ENCODE measurements at places on chromosomes 16 and 17. TPM values are rescaled to one million over a fixed set of nuclear protein-coding genes. Genes with fewer than 3 reads are reported as not detected.

The SPNS2 gene
- 16.2 TPM for total RNA-seq

The CD300LG gene
- 5.1 TPM for total RNA-seq

The TSPAN10 gene
- total RNA-seq, result 0.14 TPM

The FOXF1 gene
- total RNA-seq, result 4.3 TPM

The ATP1B2 gene
- 2.6 TPM for total RNA-seq

The EXOC3L1 gene
- 3.1 TPM for total RNA-seq

The SNF8 gene
- 71.3 TPM for total RNA-seq

The SYNGR3 gene
- 0.83 TPM for total RNA-seq

The IRX3 gene
- 4.4 TPM for total RNA-seq

The IL21R gene
- 0.24 TPM for total RNA-seq

The NPIPA1 gene
- total RNA-seq, result 99.3 TPM

The KRTAP2-2 gene
- total RNA-seq, result not detected

The LRRC37A gene
- 5.4 TPM for total RNA-seq

The TNFRSF12A gene
- total RNA-seq, result 156 TPM

The CCL7 gene
- 0.52 TPM for total RNA-seq

DNA sequence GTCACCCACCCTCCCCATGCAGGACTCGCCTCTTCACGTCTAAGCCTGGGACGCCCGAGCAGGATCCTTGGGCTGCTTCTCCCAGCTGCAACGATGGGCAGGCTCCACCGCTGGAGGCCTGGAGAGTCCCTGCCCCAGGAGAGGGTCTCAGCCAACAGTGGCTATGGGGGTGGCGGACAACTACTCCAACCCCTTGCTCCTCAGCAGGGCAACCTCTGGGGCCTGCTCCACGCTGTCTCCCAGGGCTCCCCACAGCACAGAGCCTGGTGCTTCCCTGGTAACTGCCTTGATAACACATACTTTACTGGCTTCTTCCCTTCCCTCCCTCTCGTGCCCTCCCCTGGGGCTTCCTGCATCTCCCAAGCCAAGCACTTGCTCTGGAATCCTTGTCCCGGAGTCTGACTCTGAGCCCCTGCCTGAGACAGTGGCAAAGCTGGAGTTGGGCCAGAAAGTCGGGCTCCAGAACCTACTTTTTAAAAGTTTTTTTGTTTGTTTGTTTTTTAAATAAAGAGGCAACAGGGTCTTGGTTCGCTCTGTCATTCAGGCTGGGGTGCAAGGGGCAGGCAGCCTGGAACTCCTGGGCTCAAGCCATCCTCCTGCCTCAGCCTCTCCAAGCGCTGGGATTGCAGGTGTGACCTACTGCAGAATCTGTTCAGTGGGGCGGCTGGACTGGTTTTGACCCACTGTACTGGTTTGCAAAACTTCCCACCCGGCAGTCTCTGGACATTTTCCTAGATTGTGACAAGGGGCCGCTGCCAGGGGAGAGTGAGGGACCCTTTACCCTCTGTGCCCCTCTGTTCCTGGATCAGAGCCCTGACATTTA is 99.4 kb downstream of the TNFRSF13B start:
- DNase-seq, result peak; percentile 59

- DNase-seq, result no peak
These were observed 305.4 kb downstream of the FOXL1 start for GRCh38 chr16:86883583-86884389.

- no peak for DNase-seq
These were observed 81.8 kb downstream of the NT5M start for GRCh38 chr17:17384961-17385360.

DNA sequence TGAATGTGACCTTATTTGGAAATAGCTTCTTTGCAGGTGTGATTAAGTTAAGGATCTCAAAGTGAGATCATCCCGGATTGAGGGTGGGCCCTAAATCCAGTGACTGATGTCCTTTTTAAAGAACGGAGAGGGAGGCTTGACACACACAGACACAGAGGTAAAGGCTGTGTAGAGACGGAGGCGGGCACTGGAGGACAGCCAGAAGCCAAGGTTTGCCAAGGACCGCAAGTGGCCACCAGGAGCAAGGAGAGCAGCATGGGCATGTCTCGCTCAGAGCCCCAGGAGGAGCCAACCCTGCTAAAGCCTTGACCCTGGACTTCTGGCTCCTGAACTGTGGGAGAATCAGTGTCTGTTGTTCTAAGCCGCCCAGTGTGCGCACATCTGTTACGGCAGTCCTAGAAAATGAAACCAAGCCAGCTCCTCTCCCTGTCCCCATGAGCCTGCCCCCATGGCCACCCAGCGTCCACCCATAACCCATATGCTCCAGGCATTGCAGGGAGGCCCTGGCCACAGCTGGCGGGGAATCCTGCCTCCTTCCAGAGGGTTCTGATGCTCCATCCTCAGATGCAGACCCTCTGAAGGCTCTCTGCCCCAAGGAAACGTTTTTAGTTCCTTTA is 15.2 kb downstream of the CNGB1 start:
- no peak for DNase-seq

- DNase-seq, result no peak
These were observed 12.7 kb upstream of the AMFR start for GRCh38 chr16:56438038-56438437.

- peak; percentile 15 for DNase-seq
These were observed 19.2 kb upstream of the LITAF start for GRCh38 chr16:11605891-11606290.

DNA sequence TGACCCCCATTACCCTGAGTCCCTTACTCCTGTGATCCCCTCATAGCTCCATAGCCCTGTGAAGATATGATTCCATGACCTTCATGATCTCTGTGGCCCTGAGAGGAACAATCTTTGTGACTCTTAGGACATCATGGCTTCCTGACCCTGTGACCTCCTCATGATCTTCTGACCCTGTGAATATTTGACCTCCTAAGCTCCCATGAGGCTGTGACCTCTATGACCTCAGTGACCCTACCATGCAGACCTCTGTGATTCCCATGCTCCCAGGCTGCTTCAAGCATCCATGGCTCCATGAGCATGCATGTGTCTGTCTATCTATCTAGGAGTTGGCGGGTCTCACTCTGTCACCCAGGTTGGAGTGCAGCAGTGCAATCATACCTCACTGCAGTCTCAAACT is 12.1 kb downstream of the RIPOR1 start:
- no peak for DNase-seq

GRCh38 chr17:13311306-13311705 is 290.4 kb downstream of the HS3ST3A1 start:
- no peak for DNase-seq

DNA sequence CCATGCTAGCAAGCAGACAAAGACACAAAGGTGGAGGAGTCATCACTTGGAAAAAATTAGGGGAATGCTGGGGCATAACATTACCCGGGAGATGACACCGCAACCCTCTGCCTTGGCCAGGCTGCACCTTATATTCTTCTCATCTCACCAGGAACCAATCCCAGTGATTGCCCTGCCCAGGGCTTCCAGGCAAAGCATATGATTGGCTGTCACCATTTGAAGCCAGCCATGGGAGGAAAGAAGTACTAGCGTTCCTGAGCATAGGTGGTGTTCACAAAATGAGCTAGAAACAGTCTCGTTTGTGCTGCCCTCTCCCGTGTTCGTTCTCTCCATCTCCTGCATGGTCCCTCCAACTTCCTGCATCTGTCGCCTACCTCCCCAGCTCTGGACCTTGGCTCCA is 29.6 kb downstream of the TEKT5 start:
- DNase-seq, result no peak

GRCh38 chr17:30188211-30188939 is 47.1 kb downstream of the SLC6A4 start:
- DNase-seq, result no peak

DNA sequence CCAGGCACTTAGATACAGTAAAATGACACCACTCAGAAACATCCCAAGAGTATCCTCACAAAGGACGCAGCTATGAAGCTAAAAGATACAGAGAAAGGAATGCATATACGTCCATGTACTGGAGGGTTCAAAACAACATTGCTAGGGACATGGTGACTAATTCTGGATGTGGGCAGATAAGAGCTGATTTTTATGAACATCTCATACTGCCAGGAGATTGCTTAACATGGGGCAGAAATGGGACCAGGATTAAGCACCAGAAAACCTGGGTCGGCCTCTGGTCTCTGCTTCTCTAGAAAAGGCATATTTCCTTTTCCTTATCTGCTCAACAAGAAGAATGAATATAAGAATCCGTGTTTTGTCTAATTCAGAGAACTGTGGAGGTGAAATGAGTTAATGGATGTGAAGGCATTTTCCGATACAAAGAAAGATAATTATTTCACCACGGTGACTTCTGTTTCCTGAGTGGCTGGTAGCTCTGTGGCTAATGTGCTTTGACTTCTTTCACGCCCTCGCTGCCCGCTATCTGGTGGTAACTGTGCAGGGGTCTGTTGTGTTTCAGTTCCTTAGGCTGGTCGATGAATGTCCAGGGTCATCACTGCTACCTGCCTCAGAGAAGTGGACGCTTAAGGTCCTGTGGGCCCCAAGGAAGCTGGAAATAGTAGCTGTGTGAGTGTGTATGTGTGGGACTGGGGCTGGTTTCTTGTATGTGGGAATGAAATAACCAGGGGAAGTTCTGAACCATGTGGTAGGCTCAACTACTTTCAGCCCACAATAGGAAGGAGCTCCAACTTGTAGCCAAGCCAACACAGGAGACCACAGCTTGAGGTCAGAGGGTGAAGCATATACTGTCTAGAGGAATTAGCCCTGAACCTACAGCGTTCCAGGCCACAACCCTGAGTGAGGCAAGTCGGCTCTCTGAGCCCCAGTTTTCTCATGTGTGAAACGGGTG is 15.8 kb upstream of the CCL5 start:
- DNase-seq, result no peak

DNA sequence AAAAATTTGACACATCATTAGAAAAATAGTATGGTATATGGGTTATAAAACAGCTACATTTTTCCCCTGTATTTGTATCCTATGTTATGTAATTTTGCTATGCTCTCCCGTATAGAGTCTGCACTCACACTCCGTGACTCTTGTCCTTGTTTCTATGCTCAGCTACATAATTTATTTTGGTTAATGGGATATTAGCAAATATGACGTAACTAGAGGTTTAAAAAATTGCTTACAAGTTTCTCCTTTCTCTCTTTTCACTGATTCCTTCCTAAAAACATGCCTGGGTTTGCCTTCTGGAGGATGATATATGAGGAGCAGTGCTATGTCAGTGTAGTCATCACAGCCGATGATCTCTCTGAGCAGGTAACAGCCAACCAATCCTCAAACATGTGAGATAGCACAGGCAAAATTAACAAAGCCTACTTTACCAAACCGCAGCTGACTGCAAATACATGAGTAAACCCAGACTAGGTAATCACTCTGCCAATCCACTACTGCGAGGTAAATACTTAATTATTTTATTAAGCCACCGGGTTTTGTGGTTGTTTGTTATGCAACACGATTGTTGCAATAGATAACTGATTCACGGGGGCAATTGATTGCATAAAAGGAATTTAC is 126.9 kb downstream of the KIF2B start:
- no peak for DNase-seq

- DNase-seq, result no peak
These were observed 25.3 kb downstream of the DBNDD1 start for GRCh38 chr16:89993971-89994370.

GRCh38 chr16:23827057-23827456 is 8.7 kb upstream of the PRKCB start:
- DNase-seq, result no peak

- DNase-seq, result no peak
These were observed 195.2 kb upstream of the CHMP6 start for GRCh38 chr17:80796430-80796861.

- DNase-seq, result no peak
These were observed 61.5 kb upstream of the BCAR1 start for GRCh38 chr16:75312875-75313274.

DNA sequence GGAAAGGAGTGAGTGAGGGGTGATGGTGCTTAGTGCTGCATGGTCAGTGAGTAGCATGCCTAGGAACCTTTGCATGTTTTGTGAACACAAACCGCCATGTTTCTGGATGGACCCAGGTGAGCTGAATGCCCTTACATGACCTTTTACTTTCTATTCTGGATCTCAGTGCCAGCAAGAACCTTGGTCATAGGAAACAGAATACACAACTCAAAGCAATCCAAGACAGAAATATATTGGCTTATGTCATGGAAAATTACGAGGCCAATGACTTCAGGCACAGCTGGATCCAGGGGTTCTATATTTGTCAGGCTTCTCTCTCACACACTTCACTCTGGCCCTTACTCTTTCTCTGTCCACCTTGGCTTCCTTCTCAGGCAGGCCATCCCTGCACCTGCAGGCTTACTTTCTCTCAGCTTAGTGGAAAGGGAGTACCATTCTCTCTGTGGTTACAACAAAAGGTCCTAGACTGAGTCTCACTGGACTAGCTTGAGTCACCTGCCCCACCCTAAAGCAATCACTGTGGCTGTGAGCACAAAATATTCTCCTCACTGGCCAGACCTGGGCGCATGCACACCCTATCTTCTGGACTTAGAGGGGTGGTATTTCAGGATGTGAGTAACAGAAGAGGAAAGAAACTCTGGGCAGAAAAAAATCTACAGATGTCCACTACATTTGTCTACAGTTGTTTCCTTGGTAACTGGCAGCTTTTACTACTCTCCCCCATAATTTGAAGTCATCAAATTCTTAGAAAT is 20.4 kb upstream of the CPNE2 start:
- DNase-seq, result no peak

DNA sequence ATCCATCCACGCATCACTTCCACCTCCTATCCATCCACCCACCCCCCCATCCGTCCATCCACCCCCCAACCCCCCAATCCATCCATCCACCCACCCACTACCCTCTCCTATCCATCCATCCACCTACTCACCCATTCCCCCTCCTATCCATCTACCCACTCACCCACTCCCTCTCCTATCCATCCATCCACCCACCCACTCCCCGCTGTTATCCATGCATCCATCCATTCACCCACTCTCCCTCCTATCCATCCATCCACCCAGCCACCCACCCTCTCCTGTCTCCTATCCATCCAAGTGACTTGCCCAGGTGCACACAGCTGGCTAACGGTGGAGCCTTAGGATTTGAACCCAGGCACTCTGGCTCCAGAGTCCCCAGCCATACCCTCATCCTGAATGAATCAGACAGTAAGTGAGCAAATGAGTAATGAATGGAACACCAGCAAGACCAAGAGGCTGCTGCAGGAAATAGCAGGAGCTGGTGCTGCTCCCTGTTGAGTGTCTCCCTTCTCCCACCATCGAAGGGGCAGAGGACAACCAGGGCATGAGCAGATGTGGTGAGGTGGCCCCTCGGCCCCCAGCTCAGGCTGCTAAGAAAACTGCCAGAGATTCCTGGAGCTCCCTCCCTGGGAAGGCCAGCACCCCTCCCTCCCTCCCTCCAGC is 62.5 kb downstream of the LITAF start:
- DNase-seq, result no peak

DNA sequence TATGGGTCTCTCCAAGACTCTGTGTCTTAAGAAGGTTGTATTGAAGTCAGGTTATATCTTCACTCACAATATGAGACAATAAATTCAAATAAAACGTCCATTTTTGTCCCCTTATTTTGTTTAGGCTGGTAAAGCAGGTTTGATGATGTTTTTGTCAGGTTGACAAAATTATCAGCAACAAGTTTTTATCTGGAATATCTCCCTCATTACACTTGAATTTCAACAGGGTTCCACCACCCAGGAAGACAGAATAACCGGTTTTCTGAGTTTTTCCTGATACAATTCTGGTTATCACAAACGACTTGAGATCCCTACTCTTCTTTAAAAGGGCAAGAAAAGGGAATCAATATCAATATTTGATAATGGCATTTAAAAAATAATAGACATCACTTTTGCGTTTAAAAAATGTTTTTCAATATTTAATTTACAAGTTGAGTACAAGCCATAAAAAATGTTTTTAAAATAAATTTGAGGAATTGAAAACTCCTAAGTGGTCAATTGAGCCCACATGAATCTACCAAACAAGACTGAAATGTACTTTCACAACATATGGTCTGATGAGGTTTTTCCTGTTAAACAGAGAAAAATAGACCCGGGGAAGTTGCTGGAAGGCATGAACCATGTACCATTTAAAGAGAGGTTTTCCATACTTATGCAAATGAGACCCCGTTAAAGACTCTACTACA is 1.4 kb upstream of the ATP6V0A1 start:
- DNase-seq, result no peak

Measured in posterior vena cava (tissue), 2 donors.